ENCODE measurements at places on chromosomes 4 and X. TPM values are rescaled to one million over a fixed set of nuclear protein-coding genes. Genes with fewer than 3 reads are reported as not detected.

DNA sequence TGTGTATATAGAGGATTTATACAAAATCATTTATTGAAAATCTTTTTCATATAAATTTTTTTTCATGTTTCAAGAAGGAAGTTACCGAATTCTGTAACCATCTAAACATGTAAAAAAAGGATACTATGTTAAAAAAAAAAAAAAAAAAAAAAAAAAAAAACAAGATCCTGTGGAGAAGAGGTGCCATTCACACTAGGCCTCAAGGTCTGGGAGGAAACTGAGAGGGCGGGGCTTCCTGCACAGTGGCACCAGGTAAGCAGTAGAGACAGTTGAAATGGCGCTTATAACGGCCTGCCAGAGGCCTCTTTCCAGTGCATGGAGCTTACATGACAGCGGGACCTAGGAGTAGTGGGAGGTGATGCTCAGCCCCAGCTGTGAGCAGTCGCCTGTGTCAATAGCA lies 17.5 kb downstream of the TRAPPC2 start:
- no peak for DNase-seq

DNA sequence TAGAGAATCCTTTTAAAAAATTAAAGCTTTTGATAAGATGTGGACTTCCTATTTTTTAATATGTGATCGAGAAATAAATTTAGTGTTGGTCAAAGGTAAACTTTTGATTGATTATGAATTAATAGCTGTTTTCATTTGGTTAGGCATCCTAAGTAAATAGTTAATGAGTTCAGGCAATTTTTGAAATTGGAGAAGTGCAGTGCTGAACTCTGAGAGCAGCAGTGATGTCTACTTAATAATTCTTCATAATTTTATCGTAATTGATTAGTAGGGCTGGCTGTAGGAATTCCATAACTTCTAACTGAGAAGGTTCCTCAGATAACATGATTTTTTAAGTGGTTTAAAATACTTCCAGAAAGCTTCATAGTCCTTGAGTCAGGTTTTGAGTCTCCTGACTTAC lies 1.5 kb downstream of the MND1 start:
- DNase-seq = no peak

DNA sequence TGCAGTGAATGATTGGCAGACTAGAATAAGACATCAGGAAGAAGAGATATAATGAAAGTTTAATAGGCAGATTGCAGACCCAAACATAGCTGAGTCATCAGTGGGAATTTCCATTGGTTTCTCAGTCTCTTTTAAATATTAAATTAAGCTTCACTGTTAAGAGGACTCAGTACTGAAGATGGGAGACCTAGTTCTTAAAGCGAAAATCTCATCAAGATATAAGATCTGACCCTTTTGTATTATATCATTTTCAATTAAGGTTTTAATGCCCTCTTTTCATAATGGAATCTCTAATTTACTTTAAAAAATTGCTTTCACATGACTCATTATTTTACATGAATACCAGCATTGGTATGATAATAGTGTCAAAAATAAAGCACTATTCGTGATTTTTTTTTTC lies 168.9 kb upstream of the ATOH1 start:
- DNase-seq = no peak

DNA sequence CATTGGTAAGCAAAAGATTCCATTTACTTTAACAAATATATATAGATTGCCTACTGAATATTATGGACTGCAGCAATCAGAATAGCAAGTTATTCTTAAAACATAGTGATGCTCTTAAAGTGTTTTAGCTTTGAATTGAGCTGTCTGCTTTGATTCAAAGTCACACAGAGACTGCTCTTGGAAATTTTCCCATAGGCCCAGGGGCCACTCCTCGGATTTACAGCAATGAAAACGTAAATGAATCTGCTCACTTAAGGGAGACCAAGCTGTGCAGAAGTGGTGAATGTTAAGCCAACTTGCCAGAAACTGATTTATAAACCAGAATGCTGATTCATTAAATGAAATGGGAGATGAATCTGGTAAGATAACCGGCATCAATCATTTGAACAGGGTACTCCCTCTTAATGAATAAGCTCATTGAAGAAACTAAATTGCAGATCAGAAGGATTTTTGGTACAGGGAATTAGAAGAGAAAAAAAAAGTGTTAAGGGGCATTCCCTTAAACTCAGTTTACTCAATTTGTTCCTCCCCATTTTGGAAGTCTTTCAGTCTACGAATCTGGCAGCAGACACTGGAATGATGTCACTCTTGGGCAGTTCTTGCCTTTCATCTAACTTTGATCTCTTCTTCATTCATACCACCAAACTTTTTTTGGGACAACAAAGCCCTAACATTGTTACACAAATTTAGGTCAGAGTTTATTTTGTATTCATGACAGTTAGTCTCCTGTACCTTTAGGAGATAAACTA lies 363.3 kb upstream of the MAGEB2 start:
- no peak for DNase-seq

- no peak for DNase-seq
These were observed 3.8 kb upstream of the GUCY2F start for GRCh38 chrX:109485470-109486340.

- no peak for DNase-seq
These were observed 242.8 kb downstream of the ADGRL3 start for GRCh38 chr4:61442936-61443335.

DNA sequence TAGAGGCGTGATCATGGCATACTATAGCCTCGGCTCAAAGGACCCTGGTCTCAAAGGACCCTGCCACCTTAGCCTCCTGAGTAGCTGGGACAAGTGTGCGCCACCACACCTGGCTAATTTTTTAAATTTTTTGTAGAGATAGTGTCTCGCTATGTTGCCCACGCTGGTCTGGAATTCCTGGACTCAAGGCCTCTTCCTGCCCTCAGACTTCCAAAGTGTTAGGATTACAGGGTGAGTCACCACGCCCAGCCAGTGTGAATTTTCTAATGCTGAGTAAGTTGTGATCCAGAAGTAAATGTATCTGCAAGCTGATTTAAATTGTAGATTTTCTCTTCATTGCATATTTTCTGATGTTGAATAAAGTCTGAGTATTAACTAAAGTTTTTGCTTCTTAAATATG lies 2.6 kb upstream of the ZNF674 start:
- no peak for DNase-seq

DNA sequence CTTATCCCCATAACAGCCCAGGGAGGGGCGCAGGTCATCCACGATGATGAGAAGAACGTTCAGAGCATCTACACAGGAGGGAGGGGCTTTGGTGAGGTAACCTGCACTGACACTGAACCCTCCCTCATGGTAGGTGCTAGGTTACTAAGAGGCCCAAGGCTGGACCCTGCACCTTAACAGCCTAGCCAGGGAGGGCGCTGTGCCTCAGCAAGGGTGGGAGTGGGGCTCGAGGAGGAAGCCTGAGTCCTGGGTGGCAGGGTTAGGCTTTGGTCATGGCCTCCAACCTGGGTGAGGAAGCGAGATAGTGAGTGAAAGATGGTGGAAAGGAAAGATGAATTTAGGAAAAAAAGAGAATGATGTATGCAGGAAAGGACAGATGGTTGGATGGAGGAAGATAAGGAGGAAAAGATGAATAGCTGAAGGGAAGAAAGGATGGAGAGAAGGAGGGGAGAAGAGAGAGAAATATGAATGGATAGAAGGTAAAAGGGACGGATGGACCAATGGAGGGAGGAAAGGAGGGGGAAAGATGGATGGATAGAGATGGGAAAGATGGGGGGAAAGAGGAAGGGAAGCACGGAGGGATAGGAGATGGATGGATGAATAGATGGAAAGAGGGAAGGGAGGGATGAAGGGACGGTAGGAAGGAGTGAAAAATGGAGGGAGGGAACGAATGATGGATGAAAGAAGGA lies 736 bp downstream of the IDS start:
- DNase-seq = no peak

DNA sequence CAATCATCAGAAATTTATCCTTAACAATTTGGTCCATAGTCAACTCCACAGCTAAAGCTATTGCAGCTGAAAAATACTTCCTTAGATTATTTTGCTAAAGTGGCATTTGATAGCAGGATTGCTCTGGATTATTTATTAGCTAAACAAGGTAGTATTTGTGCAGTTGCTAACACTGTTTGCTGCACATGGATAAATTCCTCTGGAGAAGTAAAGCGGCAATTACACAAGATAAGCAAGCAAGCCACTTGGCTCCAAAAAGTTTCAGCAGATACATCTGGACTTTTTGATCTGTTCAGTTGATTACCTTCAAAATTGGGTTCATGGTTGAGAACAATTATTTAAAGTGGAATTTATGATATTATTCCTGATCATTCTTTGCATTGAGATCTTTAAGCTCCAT lies 971.5 kb downstream of the C4orf33 start:
- DNase-seq = no peak

GRCh38 chr4:6888506-6889071 lies 21.0 kb upstream of the TBC1D14 start:
- no peak for DNase-seq

DNA sequence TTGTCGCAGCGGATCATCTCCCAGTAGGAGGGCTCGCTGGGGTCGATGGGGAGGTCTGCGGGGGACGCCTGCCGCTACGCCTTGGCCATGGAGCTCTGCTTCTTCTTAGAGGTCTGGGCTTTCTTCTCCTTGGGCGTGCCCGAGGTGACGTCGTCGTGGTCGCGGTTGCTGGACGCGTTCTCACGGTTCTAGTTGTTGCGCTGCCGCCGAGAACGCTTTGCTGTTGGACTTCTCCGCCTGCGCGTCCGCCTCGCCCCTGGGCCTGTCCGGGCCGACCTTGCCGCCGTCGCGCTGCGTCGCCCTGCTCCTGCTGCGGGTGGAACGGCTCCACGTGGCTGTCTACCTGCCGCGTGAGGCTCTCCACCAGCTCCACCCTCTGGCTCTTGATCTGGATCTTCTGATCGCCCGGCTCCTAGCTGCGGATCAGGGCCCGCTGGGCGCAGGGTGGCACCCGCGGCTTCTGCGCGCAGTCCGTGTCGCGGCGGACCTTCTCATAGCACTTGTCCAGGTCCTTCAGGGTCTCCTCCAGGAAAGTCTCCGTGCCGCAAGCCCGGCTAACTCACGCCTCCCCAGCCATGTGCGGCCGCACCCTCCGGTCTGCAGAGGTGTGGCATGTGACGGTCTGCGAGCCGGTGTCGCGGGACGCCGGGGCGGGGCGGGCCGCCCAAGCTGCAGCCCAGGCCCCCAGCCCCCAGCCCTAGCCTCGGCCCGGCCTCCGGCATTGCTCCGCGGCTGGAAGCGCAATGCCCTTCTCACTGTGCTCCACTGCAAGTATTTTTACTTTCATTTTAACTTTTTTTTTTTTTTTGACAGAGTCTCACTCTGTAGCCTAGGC lies 40.5 kb upstream of the OGT start:
- DNase-seq = no peak

DNA sequence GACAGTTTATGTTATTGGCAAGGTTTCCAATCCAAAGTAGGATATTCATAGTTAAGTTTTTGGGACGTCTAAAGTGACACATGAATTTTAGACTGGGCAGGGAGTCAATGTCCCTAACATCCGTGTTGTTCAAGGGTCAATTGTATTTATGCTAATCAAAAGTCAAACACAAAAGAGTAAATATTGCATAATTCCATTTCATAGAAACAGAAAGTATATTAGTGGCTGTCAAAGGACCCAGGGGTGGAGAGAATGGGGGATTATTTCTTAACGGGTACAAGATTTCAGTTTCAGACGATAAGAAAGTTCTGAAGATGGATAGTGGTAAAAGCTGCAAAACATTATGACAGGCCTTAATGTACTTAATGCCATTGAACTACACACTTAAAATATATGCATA lies 971.8 kb upstream of the AGA start:
- DNase-seq = no peak

DNA sequence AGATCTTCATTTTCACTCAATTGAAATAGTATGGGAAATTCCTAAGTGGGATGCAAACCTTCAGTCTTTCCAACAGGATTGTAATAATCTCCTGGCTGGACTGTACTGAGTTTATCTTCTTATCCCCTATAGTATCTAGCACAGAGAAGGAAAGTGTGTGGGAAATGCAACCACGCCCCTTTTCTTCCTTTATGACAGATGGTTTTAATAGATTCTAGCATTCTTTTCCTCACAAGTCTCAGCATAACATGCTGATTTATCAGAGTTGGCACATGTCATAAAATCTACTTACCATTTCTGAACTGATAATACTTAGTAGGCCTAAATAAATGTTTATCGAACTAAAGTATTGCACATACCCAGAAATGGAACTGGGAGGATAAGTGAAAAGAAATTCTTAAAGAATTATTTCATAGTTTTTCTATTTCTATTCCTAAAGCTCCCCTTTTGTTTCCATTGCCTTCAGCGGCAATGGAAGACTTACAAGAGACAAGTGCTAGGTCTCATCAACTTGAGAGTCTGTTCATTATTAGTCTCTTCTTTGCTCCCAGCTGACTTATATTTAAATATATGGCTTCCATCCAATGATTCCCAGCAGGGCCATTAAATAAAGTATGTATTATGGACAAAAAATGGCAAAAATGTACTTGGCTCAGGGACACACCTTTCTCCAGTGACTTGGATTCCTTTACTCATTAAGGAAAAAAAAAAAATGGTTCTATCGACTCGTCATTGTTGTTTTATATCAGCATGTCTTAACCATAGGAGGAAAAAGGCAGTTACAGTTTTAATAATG lies 484.5 kb downstream of the IL1RAPL1 start:
- DNase-seq = no peak

DNA sequence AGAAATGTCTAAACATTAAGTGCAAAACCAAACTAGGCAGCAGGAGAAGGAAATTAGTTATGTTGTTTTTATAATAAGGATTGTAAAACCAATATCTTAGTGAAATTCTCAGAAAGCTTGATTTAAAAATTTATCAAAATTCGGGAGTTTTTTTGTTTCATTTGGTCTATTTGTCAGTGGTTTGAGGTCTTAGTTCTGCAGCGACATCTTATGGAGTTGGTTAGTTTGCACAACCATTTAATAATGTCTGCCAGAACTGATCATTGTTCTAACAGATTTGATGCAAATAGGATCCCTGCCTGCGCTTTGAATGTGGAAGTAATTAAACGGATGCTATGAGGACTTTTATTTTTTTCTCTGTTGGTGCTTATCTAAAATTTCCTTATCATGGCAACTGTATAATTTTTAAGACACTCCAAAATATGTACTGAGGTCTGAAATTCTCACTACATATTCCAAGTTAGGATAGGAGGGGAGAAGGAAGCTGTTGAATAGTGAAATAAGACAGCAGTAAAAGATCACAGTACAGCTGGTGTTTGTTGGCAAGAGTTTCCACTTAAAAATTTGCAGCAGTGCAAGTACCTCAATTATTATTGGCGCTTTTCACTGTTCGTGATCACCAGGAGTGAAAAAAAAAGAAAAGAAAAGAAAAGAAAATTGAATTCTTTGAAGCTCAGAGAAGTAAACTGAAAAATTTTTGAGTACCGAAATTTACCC lies 2521.4 kb downstream of the ARAP2 start:
- DNase-seq = no peak

Gene MAGED4
- 1.2 TPM for total RNA-seq

Gene CSN1S1
- total RNA-seq = 32.3 TPM

Gene USP17L13
- not detected for total RNA-seq

Gene TEX13C
- not detected for total RNA-seq

Gene FAM149A
- total RNA-seq = 10.1 TPM

Data from mesenteric fat pad (tissue), 1 donor.